ENCODE measurements at places on chromosomes 7 and 10.

DNA sequence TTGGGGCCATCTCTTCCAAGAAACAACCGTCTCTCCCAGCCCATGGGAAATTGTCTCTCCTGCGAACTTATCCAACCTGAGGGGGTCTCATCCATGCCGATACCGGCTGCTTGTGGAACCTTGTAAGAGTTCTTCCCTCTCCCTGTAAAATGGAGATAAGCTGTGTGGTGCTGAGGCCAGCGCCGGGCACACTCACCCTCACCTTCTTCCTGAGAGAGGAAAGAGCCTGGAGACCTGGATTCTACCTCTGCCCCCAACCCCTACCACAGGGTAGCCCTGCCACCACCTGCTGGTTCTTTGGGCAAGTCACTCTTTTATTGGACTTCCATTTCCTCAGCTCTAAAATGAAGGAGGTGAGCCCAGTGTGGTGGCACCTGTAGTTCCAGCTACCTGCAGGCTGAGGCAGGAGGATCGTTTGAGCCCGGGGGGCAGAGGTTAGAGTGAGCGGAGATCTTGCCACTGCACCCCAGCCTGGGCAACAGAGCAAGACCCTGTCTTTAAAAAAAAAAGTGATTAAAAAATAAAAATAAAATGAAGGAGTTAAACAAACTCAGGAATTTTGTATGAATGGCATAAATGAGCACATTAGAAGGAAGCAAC lies 38.4 kb upstream of the PSAP start:
- DNase-seq, result no peak

- DNase-seq, result no peak
Observed at GRCh38 chr10:110646417-110647135, 2.4 kb downstream of the RBM20 start.

GRCh38 chr7:15925608-15926007 lies 239.1 kb upstream of the MEOX2 start:
- no peak for DNase-seq

- DNase-seq, result no peak
Observed at GRCh38 chr7:16579216-16579615, 52.6 kb downstream of the LRRC72 start.

- DNase-seq, result no peak
Observed at GRCh38 chr10:129799942-129800341, 164.1 kb downstream of the EBF3 start.

DNA sequence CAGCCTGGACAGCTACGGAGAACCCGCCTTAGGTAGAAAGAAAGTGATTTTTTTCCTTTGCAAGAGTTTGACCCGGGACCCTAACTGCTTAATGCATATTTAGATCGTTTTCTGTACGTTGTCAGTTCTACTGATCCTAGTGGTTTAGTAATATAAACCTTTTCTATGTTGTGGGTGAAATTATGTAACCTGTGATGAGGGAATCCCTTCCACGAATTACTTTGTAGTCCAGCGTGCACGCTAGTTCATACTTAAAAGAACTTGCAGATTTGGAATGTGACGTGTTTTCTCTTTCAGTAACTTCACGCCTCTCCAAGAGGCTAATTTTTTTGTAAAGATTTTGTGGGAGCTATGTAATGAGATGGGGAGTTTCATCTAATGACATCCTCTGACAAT lies 705 bp downstream of the SLF2 start:
- no peak for DNase-seq

Data from suppressor macrophage (primary cell).